IMR-90 (cell line): ENCODE measurements at places on chromosomes 12 and 14. TPM values are rescaled to one million over a fixed set of nuclear protein-coding genes. Genes with fewer than 3 reads are reported as not detected.

The CLEC2A gene
- not detected in 2 replicates for total RNA-seq

The FAM186B gene
- total RNA-seq = 0.18 and 0.28 TPM in 2 replicates

The BCDIN3D gene
- total RNA-seq = 2.3 and 2.5 TPM in 2 replicates

The SLC7A7 gene
- 1.4 and 2.0 TPM in 2 replicates for total RNA-seq

The TRHDE gene
- total RNA-seq = 65.1 and 97.8 TPM in 2 replicates

The INHBC gene
- not detected in 2 replicates for total RNA-seq

The SPTSSA gene
- total RNA-seq = 10.8 and 21.7 TPM in 2 replicates
